NCI-H1092 treated with DMSO at 0.1 percent for 48 hours (cell line): ENCODE measurements at places on chromosomes 1 and 21.

- no peak for DNase-seq
These were observed 10.1 kb upstream of the ADORA3 start for GRCh38 chr1:111513410-111514020.

DNA sequence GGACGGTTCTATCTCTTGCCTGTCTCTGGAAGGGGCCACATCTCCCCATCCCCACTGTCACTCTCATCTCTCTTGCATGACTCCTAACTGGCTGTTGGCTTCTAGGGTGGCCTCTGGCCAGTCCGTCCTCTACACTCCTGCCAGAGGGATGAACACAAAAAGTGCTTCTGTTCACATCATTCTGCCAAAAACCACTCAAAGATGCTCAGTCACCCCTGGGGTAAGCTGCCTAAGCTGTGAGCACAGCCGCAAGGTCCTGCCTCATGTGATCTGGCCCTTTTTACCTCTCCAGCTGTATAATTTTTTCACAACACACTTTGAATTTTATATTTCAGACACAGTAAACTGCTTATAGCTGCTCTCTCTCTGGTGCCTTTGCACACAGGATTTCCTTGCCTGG lies 97.6 kb upstream of the CD34 start:
- DNase-seq = no peak

DNA sequence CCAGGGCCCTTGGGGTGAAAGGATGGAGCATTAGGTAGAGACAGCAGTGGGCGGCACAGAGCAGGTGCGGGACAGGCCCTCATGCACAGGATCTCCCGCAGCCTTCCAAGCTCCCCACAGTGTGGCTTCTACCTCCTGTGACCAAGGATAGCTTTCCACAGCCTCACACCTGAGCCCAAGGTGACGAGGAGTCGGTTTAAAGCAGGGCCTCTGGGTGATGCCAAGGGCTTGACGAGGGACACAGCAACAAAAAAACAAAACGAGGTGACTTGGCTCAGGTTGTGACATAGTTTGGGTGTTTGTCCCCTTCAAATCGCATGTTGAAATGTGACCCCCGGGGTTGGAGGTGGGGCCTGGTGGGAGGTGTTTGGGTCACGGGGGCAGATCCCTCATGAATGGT lies 15.3 kb downstream of the RSPH1 start:
- no peak for DNase-seq

DNA sequence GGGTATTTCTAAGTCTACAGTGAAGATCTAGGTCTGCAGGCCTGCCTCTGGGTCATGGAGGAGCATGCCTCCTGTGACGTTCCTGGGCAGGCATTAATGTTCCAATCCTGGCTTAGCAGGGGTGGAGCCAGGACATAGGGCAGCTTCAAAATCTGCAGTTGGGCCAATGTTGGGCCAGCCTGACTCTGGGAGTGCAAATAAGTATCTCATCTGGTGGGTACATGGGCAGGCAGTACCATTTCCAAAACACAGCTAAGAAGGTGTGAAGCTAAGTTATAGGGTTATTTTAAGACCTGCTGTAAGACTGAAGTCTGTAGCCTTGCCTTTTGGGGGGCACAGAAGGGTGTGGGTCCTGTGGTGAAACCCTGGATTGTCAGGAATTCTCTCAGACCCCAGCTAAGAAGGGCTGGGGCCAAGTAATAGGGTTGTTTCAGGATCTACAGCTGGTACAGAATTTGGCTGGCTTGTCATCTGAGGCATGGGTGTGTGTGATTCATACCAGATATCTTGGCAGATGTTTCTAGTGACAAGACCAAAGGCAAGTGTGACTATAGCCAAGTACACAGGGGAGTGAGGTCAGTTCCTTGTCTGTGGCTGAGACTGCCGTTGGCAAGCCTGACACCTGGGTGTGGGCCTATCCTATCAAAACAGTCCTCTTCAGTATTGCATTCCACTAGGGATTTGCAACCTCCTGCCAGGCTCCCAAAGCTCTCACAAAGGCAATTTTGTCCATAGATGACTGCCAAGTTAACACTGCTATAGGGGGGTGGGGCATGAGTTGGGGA lies 468.7 kb upstream of the B3GALT2 start:
- DNase-seq = no peak

DNA sequence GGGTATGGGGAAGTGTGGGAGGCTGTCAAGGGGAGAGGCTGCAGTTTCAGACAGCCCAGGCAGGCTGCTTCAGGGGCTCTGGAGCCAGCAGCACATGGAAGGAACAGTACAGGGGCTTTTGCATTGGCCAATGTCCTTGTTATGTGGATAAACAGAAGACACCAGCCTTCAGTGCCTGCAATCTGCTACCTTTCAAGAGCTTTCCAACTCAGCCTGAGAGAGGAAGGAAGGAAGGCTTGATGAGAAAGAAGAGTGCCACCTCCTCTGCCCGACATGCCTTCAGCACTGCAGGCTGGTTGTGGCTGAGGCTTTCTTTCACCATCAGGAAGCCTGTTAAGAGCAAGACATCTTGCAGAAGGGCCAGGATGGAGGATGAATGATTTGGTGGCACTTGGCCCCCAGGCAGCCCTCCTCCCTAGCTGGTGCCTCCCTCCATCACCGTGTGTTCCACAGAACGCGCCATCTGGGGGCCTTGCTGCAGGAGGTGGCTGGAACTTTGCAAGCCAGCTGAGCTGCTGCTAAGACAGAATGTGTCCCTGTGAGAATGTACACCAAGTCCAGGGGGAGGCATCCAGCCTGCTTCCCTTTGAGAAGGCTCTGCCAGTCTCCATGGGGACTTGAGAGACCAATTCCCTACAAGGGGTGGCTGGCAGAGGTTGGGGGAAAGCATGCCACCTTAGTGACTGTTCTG lies 372.4 kb upstream of the PROX1 start:
- DNase-seq = no peak

GRCh38 chr1:212587016-212587887 lies 21.3 kb upstream of the ATF3 start:
- no peak for DNase-seq

DNA sequence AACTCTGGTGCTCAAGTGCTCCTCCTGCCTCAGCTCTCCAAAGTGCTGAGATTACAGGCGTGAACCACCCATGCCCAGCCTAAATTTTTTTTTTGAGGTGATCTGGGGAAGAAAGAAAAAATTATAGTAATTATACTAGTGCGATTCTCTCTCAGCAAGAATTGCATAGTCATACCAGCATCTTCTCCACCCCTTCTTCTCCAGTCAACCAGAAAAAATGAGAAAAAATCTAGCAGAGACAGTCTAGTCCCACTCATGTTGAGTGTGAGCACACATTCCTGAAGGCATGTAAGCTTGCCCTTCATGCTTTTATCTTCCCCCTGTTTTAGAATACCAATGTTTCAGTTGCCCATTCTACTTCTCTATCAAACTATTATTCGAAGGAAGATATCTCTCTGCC lies 207.6 kb downstream of the S1PR1 start:
- no peak for DNase-seq

GRCh38 chr1:203860396-203861025 lies 888 bp upstream of the SNRPE start:
- peak; percentile 21 for DNase-seq

- DNase-seq = no peak
These were observed 50.1 kb downstream of the CRP start for GRCh38 chr1:159664247-159664646.

DNA sequence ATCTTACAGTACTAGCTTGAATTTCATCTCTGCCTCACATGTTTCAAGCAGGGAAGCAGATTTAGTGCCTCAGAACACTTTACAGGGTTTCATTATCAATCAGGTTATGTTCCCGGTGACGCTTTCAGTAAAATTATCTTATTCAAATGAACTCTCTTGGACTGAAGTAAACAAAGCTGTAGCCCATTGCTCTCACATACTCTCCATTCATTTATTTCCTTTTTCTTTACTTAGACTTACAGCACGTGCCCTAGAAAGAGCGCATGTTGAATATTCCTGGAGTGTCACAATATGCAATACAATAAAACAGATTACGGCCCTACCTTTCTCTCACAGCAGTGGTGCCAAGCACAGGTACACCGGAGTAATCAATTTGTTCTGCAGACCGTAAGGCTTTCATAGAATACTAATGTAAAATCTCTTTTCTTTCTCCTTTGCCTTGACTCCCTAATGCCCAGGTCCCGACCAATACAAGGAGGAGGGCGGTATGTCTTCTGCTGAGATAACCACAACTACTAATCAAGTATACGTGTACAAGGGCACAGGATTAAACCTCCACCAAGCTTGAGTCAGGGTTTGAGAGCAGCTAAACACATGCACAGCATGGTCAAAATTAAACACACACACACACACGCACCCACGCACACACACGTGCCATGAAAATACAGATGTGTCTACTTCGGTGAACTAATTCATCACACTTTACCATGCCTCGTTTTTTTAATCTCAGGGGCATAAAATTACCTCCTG lies 62.8 kb downstream of the NRIP1 start:
- peak; percentile 60 for DNase-seq

DNA sequence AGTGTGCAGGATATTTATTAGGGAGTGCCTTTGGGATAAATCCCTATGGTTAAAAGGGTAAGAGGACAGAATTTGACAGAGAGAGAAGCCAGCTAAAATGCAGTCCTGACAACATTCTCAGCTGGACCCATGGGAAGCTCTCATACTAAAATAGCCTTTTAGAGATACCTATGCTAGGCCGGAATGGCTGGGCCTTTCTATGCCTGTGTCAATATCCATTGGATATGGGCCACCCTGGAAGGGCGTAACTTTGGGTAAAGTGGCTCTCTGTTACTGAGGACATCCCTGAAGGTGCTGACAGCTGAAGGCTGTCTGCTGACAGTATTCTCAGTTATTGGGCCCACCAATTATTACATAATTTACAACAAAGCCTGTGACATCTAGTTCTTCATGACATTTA lies 613.0 kb upstream of the B3GALT2 start:
- DNase-seq = no peak

DNA sequence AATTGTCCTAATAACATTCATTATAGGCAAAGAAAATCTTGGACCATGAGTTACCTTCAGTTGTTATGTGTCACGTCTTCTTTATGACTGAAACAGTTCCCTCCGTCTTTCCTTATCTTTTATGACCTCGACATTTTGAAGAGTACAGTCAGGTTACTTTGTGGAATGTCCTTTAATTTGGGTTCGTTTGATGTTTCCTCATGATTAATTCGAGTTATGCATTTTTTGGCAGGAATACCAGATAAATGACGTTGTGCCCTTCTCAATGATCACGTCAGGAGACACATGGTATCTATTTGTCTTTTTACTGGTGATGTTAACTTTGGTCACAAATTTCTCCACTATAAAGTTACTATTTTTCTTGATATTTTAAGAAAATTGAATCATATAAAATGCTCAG lies 17.3 kb upstream of the KLF17 start:
- no peak for DNase-seq

GRCh38 chr1:78535286-78535685 lies 44.5 kb downstream of the PTGFR start:
- DNase-seq = no peak

DNA sequence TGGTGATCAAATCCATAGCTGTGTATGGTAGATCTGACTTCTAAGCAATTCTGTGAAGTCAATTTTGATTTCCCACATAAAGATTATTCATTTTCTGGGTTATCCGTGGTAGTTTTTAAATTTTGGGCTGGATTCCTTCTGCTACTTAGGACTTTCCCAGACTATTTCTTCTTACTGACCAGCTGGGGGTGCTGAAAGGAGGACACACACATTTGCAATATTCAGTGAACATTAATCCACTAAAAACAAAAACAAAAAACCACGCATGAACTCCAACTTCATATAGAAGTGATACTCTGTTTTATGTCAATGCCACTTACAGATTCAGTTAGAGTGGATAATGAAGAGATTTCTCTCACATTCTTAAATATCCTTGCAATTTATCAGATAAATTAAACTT lies 105.4 kb downstream of the KCTD3 start:
- no peak for DNase-seq

GRCh38 chr1:232764458-232765251 lies 40.6 kb upstream of the MAP10 start:
- no peak for DNase-seq

- DNase-seq = no peak
These were observed 8.2 kb downstream of the NBPF1 start for GRCh38 chr1:16605213-16605525.

DNA sequence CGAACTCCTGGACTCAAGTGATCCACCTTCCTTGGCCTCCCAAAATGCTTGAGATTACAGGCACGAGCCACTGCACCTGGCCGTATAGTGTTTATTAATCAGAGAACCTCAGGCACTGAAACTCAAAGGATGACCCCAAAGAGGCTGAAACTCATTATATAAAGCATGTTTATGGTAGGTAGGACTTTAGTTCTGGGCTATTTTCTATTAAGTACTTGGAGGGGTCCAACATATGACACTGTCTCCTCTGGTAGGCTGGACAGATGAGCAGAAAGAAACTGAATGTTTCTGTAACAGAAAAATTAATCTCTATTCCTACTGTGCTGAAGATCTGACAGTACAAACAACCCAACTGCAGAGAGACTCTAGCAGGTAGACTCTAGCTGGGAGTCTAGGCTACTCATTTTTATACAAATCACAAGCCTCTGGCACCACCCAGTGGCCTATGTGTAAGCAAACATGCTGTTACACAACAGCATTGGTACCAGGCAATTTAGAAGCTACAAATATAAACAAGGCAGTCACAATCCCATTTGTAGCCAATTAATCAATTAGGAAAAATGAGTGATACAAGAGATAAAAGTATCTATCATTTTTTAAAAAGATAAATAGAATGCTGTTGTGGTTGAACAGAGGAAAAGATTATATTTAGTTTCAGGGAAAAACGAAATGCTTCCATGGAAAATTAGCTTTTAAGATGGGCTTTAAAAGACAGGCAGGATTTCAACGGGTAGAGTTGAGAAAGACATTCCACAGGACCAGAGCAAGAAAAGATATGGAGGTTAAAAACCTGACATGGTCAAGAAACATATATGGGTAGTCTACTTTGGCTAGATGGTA lies 10.4 kb downstream of the DCAF8 start:
- peak; percentile 62 for DNase-seq

GRCh38 chr1:214146523-214146922 lies 134.4 kb upstream of the SMYD2 start:
- peak; percentile 47 for DNase-seq

GRCh38 chr1:241849345-241849695 lies 1.3 kb downstream of the EXO1 start:
- DNase-seq = no peak

DNA sequence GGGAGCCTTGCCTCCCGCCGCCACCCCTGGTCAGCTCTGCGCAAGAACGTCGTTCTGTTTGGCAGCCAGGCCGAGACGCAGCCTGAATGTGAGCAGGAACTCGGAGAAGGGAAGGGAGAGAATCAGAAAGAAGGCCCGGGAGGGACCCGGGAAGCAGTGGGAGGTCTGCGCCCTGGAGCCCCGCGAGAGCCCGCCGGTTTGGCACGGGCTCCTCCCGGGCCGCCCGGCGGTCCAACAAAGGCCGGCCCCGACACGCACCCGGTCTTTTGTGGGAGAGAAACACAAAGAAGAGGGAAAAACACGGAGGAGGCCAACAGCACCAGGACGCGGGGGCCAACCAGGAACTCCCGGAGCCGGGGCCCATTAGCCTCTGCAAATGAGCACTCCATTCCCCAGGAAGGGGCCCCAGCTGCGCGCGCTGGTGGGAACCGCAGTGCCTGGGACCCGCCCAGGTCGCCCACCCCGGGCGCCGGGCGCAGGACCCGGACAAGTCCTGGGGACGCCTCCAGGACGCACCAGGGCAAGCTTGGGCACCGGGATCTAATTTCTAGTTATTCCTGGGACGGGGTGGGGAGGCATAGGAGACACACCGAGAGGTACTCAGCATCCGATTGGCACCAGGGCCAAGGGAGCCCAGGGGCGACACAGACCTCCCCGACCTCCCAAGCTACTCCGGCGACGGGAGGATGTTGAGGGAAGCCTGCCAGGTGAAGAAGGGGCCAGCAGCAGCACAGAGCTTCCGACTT lies 2.7 kb upstream of the OLIG2 start:
- DNase-seq = no peak

- DNase-seq = no peak
These were observed 48.4 kb upstream of the RNPC3 start for GRCh38 chr1:103477101-103477500.
